NCI-H226 (cell line): ENCODE measurements at places on chromosomes 13 and 19.

DNA sequence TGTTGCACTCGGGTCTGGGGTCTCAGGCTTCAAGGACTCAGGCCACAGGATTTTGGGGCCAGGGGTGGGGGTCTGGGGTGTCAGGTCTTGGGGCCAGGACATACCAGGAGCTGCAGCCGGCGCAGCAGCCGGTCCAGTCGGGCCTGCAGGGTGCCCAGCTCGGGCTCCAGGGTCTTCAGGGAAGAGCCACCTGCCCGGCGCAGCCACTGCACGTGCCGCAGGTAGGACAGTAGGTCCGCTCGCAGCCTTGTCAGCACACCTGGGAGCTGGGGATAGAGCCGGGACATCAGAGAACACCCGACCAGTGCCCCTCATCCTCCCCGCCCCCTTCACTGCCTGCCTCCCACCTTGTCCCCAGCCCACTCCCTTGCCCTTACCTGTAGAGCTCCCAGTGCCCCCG lies 2.2 kb downstream of the IL11 start:
- DNase-seq = no peak

DNA sequence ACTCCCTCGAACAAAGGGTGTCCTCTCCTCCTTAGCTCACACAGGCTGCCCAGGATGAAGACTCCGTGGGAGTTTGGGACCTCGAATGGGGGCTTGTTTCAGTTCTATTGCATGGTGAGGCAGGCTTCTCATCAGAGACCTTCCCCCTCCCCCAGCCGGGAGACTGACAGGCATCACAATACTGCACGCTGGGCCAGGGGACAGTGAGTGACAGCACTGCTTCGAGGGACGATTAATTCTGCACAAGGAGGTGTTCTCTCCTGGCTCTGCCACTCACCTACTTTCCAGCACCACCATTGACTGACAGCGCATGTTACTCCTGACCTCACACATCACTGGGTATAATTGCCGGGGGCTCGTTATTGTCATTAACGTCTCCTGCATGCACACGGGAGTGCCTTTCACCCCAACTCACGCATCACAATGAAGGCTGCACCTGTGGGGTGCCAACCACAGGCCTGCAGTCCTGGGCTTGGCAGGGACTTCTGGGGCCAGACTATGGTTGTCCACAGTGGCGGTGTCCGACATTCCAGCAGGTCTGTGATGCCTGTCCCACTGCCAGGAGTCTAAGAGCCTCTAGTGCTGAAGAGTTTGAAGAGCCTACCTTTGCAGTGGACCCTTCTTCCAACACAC lies 412.2 kb upstream of the TSHZ3 start:
- no peak for DNase-seq

- no peak for DNase-seq
Measured at GRCh38 chr19:17281391-17282304, at the start of gene ANKLE1. TSS of gene ANKLE1 (plus strand) at chr19:17281901. CDS start at chr19:17281921, 20 bp downstream.

DNA sequence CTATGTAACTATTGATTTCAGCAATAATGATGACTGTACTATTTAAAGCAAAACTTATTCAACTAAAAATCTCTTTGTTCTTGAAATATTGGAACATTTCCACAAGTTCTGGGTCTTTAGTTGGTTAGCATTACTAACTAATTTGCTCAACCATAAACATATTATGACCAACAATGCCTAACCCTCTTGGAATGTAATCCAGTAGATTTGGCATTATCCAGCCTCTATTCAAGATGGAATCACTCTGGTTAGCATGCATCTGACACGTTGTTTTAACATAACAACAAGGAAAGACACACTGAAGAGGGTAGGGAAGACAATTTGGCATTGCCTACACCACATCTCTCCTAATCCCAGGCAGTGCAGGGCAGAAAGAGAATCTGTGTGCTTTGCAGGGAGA lies 941.3 kb upstream of the PCDH20 start:
- DNase-seq = no peak

GRCh38 chr19:8137425-8137824 lies 12.0 kb downstream of the FBN3 start:
- no peak for DNase-seq

DNA sequence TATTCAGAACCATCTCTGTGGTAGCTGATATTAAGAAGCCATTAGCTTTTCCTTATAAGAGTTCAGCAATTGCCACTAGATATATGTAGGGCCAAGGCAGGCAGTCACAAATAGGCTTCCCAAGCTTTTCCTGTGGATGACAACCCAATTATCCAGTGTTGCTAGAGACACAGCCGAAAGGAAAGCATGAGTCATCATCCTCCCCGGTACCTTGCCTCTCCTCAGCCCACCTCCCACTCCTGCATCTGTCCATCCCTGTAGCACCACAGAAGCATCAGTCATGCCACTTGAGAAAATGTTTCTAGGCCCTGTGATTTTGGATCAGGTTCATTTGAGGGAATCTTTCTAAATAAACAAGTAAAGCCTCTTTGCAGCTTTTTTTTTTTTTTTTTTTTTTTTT lies 204.3 kb downstream of the DNAJC15 start:
- peak; percentile 17 for DNase-seq
